ENCODE measurements at places on chromosomes 16 and 17.

DNA sequence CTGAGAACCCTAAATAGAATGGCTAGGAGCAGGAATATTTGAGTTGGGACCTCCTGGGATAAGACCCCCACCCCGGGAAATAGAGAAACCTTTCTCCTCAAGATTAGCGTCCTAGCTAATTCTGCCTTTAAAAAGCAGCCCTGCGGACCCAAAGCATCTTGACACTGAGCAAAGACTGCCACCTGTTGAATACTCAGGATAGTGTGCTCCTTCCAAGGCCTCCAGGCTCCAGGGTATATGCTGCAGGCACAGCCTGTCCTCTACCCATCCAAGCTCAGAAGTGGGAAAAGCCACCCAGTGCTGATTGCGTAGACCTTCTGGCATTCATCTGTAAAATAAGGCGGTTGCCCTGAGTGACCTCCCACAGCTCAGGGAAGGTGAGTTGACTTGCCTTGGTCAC is 456.2 kb upstream of the DYNLRB2 start:
- no peak for DNase-seq

DNA sequence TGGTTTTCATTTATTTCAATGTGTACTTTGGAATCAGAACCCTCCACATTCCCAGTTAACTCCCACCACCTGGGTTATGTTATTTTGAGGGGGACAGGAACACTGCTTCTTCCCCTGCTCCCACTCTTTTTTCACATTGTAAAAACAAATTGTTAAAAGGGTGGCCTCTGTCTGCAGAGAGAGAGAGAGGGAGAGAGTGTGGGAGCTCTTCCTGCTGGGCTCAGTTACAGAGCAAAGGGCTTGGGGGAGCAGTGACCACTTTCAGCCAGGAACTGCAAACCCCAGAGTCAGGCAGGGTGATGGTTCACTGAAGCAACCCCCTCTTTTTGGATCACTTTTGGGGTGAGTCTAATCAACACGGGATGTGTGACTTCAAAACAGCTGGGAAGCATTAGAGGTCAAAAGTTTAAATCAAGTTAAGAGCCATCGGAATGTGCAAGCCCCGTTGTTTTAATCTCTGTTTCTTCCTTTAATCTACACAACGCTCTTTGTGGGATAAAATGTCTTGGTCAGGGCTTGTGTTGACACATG is 577.0 kb upstream of the CDH11 start:
- no peak for DNase-seq

DNA sequence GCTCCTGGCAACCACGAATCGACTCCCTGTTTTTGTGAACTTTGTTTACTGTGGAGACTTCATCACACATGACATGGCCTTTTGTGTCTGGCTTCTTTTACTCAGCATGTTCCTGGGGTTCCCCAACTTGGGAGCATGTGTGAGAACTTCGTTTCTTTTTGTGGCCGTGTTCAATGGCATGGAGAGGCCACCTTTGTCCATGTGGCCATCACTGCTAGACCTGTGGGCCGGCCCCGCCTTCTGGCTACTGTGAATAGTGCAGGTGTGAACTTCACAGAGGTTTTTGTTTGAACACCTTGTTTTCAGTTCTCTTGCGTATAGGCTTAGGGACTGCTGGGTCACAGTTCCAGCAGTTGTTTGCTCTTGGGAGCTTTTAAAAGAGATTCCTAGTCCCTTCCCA is 5.7 kb upstream of the SLC38A8 start:
- no peak for DNase-seq

GRCh38 chr17:50132104-50132794 is 2.3 kb upstream of the SAMD14 start:
- DNase-seq = no peak

GRCh38 chr17:36839256-36839655 is 98.0 kb upstream of the LHX1 start:
- DNase-seq = no peak

DNA sequence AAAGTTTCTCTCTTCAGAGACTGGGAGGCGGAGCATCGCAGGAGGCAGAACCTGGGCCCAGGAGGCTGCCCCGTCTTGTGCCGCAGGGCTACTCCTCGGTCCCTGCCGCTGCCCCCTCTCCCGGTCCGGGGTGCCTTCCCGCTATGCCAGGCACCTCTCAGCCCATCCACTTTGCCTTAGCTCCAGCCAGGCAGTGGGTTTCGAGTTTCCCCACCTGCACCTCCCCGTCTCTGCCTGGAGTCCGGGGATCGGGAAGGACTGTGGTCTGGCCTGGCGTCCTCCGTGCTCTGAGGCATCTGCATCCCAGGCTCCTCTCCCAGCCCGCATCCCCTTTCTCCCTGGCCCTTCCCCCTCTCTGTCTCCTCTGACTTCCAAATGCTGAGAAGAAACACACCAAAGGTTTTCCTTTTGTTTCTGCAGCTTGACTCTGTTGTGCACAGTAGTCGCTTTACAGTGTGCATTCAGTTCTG is 26.8 kb upstream of the PIK3R6 start:
- DNase-seq = no peak

- no peak for DNase-seq
Measured at GRCh38 chr16:57700781-57701551, 6.4 kb downstream of the DRC7 start.

GRCh38 chr17:82884341-82884969 is 44.6 kb upstream of the ZNF750 start:
- DNase-seq = no peak

GRCh38 chr16:70522216-70523075 is 908 bp downstream of the COG4 start:
- DNase-seq = no peak

- DNase-seq = no peak
Measured at GRCh38 chr16:76292218-76292617, 15.0 kb downstream of the CNTNAP4 start.

DNA sequence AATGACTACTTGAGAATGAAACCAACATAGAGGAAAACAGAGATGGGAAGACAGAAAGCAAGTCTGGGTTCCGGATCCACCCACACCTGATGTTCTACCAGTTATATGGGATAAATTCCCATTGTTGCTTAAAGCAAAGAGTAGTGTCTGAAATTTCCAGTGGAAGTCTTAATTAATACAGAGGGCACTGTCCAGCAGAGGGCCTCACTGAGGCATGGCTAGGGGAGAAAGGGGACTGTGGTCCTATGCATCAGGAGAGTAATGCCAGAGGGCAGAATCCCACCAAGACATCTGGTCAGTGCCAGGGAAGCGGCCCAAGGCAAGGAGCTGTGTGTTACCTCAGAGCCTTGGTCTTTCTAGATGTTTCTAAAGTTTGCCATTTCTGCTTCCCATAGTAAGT is 7.5 kb upstream of the UMOD start:
- no peak for DNase-seq

GRCh38 chr17:42653179-42654124 is 5.6 kb upstream of the TUBG2 start:
- no peak for DNase-seq

- no peak for DNase-seq
Measured at GRCh38 chr16:84616515-84616914, 1.4 kb downstream of the COTL1 start.

- DNase-seq = no peak
Measured at GRCh38 chr16:84537491-84538151, 33.2 kb upstream of the MEAK7 start.

- DNase-seq = no peak
Measured at GRCh38 chr17:73359987-73360410, 48.2 kb upstream of the CDC42EP4 start.

- DNase-seq = no peak
Measured at GRCh38 chr16:74079232-74079586, 217.4 kb upstream of the PSMD7 start.

GRCh38 chr17:58066401-58066800 is 16.8 kb upstream of the DYNLL2 start:
- no peak for DNase-seq

GRCh38 chr17:35947156-35947585 is 3.7 kb upstream of the LYZL6 start:
- DNase-seq = peak; percentile 14

DNA sequence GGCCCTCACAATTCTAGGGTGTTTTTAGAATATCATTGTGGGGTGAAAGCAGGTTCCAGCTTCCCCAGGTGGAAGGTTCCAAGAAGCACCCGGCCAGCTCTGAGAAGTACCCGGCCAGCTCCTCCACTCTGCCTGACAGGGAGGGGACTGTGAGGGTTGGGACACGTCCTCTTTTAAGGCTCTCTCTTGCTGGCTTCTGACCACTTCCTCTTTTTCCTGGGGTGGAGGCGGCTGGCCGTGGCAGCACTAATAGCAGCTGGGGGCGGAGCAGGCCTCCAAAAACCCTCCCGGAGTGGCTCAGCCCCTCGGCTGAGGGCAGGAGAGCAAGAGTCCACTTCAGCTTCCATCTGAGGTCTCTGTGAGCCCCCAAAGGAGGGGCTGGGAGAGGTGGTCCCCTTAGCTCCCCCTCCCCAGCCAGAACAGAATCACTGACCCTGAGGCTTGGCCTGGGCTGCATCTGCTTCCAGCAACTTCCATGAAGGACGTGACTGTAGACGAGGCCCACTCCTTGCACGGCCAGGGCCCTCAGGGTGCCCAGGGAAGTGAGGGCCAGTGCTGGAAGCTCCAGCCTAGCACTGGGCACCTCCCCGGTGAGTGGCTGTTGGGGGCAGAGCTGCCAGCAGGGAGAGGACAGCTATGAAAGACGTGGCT is 26.7 kb upstream of the PLCG2 start:
- DNase-seq = no peak

- DNase-seq = no peak
Measured at GRCh38 chr16:48123104-48123788, 32.5 kb downstream of the ABCC12 start.

GRCh38 chr16:69243479-69243878 is 56.5 kb downstream of the SNTB2 start:
- DNase-seq = no peak

- peak; percentile 24 for DNase-seq
Measured at GRCh38 chr16:3101018-3101840, 2.1 kb upstream of the ZSCAN10 start.

DNA sequence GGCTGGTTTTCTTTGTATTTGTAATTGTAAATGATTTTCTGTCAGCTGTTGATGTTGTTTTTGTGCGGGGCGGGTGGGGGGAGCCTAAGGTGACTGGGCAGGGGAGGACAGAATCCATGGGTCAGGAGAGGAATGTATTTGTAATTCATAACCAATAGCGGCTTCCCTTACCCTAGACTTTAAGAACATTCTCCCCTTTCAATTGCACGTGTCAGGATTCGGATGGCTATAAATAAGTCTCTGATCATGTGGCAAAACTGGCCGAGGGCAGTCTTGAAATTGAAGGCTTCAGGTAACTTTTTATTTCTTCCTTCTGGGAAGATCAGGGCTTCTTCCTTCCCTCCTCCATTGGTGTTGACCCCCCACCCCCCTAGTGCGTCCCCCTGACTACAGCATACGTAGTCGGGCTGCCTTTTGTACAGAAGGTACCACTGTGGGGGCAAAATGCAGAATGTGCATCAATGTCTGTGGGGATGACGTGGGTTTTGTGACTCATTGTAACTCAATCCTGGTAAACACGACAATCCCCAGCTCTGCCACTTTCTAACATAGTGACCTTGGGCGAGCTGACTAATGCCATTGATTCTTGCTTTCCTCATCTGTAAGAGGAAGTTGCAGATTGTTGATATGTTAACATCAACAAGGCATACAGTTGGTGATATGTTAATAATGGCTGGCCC is 16.2 kb downstream of the MARCHF10 start:
- DNase-seq = peak; percentile 53

DNA sequence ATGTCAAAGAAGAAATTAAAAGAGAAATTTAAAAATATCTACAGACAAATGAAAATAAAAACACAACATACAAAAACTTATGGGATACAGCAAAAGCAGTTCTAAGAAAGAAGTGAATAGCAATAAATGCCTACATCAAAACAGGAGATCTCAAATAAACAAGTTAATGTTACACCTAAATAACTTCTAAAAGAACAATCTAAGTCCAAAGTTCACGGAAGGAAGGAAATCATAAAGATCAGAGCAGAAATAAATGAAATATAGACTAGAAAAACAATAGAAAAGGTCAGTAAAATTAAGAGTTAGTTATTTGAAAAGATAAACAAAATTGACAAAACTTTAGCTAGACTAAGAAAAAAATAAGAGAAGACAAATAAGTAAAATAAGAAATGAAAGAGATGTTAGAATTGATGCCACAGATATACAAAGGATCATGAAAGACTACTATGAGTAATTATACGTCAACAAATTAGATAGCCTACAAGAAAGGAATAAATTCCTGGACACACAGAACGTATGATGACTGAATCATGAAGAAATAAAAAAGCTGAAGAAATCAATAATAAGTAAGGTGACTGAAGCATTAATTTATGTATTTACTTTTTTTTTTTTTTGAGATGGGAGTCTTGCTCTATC is 100.4 kb downstream of the CEP112 start:
- no peak for DNase-seq

DNA sequence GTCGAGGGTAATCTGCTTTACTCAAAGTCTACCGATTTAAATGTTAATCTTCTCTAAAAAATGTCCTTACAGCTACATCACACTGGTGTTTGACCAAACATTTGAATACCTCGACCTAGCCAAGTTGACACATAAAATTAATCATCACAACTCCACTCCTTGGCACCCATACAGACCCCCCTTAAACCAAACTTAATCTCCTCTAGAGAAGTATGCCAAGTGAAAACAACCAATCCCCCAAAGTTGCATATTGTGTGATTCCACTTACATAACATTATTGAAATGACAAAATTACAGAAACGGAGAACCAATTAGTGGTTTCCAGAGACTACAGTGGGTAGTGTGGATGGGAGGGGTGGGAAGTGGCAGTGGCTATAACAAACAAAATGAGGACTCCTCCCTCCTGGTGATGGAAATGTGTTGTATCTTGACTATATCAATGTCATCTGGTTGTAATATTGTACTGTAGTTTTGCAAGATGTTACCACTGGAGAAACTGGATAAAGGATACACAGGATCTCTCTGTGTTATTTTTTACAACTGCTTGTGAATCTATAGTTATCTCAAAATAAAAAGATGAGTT is 39.4 kb downstream of the CAPNS2 start:
- no peak for DNase-seq

GRCh38 chr16:88785106-88785924 is at the start of gene PIEZO1:
Gene PIEZO1 (minus strand): TSS chr16:88785220. CDS start chr16:88784964, 256 bp downstream.
- no peak for DNase-seq

- peak; percentile 39 for DNase-seq
Measured at GRCh38 chr17:2929881-2930533, 133.4 kb downstream of the OR1D5 start.

DNA sequence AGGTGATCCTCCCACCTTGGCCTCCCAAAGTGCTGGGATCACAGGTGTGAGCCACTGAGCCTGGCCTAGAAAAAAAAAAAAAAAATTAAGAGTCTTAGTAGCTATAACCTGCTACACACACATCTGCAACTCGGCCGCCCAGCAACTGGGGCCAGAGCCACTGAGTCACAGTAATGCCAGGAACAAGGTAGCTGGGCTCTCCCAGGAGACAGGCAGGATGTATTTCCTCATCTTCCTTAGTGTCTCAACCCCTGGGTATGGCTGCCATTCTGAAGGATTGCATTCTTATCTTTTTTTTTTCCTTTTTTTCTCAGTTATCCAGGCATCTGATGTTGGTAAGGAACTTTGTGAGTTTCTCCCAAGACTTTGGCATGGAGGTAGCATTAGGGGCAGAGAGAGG is 7.1 kb upstream of the PSMD3 start:
- no peak for DNase-seq

- no peak for DNase-seq
Measured at GRCh38 chr17:74296548-74296936, 22.5 kb downstream of the DNAI2 start.

GRCh38 chr16:75931970-75932369 is 205.7 kb upstream of the CPHXL start:
- no peak for DNase-seq
